Activated CD8-positive, alpha-beta memory T cell treated with anti-CD3 and anti-CD28 coated beads, Interleukin-2, amount 10 ng/mL, durations not matched to agents 7 days and 5 days (primary cell): ENCODE measurements at places on chromosomes 4 and X.

DNA sequence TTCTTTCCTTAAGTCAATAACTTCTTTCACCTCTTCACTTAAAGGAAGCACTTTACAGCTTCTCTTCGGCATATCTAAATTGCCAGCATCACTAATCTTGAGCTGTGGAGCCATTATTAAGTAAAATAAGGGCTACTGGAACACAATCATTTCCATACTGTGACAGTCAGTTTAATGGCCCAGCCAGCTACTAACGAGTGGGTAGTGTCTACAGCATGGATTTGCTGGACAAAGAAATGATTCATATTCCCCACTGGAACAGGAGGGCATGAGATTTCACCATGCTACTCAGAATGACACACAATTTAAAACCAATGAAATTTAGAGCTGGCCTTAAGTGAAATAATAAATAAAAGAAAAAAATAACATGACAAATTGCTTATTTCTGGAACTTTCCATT, 72.1 kb downstream of the DDIT4L start:
- DNase-seq, result no peak

GRCh38 chr4:182142176-182143085, 100.8 kb upstream of the TENM3 start:
- no peak for DNase-seq

GRCh38 chrX:29299684-29300083, 712.4 kb downstream of the IL1RAPL1 start:
- DNase-seq, result no peak

GRCh38 chr4:12445711-12446235, 1017.1 kb upstream of the HS3ST1 start:
- no peak for DNase-seq

DNA sequence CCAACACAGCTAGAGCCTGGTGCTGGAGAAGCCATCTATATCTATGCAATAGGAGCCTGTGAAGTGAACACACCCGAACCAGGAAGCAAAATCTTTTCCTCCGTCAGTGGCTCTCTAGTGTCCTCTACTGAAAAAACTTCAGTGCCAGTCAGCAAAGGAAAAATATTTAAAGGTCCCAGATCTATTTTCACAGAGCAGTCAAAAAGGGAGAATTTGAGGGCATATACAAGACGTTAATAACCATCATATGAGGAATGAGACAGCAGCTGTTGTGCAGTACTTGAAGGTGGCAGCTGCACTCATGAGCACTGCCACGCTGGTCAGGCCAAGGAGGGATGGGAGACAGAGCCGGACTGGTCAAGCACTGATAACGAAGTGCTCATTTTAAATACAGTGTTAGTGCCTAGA, 14.4 kb downstream of the MCUB start:
- no peak for DNase-seq

- DNase-seq, result no peak
These were observed 202.7 kb upstream of the POU3F4 start for GRCh38 chrX:83305381-83305780.

GRCh38 chr4:36753048-36753447, 471.6 kb downstream of the DTHD1 start:
- DNase-seq, result no peak

GRCh38 chr4:150859453-150859852, 155.6 kb downstream of the LRBA start:
- no peak for DNase-seq

- DNase-seq, result no peak
These were observed 197.9 kb upstream of the SPRY1 start for GRCh38 chr4:123198706-123199105.

DNA sequence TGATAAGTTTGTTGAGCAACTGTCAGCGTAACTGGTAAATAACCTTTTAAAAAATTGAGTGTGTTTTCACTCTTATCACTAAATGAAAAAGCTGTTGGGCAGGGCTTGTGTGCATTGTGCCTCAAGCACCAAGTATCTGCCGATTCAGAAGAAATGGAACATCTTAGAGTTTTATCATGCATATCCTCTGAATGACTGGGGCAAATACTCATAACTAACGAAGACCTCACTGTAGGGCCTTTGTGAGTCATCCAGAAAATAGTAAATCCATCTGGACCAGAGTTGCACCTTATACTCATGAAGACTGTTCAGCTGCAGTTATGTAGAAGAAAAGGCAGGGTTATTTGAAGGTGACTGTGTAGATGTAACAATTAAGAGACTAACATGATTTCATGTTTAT, 222.1 kb downstream of the CAMK2D start:
- DNase-seq, result no peak

- no peak for DNase-seq
These were observed 30.6 kb upstream of the NSUN7 start for GRCh38 chr4:40719008-40719623.

DNA sequence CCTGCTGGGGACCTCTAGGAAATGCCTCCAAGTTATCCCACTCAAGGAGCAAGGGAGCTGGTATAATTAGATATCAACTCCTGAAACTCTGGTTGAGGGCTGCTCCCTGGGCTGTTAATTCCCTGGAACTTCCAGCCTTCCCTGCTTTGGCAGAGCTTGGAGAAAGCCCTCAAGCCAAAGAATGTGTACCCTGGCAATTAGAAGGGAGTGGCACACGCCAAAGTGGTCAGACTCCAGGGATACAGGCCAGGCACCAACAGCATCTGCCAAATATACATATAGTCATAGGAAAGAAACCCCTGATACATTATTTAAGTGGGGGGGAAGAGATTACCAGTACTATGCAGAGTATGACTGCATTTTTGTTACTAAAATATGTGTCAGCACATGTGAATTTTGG, 616.8 kb downstream of the BCOR start:
- DNase-seq, result no peak

DNA sequence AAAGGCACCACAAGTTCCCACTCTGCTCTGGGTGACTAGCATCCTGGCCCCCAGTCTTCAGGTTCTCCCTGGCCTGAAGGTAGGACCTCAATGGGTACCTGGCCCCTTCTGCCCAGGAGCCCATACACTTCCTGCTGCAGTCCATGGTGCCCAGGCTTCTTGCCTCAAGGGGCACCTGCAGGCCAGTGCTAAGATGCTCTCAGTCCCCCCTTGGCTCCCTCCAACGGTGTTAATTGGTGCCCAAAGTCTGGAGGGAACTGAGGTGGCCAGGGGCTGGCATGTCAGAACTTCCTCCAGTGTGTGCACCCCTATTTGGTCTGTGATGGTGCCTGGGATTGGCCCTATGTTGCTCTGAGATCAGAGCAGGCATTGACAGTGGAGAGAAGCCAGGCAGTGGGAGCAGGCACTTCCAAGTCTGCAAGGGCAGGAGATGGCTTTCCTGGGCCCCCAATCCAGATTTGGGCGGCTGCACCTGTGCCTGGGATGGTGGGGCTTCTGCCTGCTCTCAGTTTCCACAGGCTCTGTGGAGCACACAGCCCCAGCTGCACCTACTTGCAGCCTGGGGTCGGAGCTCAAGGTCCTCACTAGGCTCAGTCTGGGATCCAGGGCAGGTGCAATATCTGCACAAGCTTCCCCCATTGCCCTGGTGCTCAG, 301.6 kb downstream of the FAM47B start:
- DNase-seq, result no peak

DNA sequence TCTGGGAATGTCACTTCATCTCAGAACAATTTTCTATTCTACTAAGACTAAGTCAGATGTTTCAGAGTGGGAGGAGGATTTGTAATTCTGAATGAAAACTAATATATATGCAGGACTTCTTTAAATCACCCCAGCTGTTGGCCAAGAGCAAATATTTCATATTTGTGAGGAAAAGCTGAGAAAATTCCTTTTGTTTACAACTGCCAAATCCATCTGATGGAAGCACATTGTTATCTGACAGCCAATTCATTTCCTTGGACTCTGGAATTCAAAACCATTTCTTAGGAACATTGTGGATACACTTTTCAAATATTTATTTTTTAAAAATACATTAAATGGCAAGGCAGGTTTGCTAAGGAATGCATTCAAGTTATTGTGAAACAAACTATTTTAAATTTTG, 8.0 kb downstream of the SLIT2 start:
- DNase-seq, result no peak

DNA sequence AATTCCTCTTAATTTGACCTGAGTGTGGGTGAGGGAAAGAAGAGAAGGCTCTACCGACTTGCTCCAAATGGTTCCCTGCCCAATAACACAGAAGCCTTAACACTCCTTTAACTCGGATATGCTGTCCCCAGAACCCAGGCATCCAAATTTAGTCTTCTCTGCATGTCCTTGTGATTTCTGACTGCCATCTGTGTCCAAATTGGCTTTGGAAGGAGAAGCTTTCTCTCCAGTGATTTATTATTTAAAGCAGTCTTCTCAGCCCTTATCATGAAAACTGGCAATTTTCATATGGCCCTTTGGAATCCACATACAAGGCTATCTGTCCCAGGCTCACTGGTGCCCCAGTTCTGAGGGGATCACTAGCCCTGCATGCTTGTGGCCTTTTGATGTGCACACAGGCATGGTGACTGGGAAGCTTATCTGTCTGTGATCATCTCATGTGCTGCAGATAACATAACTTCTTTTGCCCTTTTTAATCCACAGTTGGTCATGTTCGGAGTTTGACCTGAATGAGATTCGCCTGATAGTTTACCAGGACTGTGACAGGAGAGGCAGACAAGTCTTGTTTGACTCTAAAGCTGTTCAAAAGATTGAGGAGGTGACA, 56.7 kb downstream of the FNIP2 start:
- no peak for DNase-seq

GRCh38 chr4:10354225-10354624, 103.0 kb downstream of the ZNF518B start:
- DNase-seq, result no peak

GRCh38 chr4:143178923-143179322, 5.8 kb upstream of the USP38 start:
- no peak for DNase-seq

DNA sequence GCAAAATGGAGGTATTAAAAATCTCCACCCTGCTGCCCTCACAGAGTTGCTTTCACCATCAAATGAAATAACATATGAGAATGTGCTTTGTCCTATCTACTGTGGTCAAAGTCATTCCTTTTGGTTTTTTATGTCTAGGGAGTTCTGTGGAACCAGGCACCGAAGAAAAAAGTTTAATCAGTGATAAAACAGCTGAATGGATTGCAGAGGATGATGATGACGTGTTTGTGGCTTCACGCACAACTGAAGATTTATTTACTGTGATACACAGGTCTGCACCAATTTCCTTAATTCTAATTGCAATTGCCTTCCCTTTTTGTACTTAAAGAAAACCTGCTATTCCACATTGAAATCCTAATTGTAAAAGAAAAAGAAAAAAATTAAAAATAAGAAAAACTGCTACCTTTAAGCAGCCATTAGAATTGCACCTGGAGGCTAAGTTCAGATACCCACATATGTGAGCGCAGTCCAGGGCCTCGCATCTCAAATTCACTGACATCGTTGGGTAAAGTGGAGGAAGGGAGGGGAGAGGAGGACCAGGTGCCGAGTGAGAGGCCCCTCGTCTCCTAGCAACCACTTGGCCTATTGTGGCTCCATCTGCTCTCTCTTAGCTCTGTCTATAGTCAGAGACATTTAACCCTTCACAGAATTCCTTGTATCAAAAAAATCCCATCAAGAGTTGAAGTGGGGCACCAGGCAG, 10.5 kb upstream of the RTL5 start:
- no peak for DNase-seq

DNA sequence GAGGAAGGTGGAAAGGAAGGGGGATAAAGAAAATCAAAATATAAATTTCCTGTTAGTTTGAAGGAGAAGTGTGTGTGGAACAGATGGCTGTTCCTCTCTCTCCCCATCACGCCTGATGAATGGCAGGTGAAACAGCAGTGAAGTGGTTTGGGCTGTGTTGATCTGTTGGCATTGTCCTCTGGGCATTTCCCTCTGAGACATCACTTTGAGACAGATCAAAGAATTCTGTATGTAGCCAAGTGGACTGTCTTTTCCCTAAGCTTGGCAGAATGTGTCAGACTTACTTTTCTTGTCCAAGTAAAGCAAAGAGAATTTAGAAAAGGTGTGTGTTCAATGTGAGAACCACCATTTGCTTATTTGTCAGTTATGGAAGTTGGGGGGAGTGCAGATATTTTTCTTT, 47.5 kb downstream of the SEPTIN11 start:
- no peak for DNase-seq

GRCh38 chr4:151727365-151727764, 33.4 kb downstream of the GATB start:
- no peak for DNase-seq

GRCh38 chr4:185222598-185222997, 13.2 kb downstream of the SNX25 start:
- DNase-seq, result no peak

GRCh38 chr4:78720994-78721677, 55.0 kb upstream of the BMP2K start:
- DNase-seq, result peak; percentile 51

GRCh38 chr4:166741742-166742141, 492.6 kb downstream of the SPOCK3 start:
- DNase-seq, result no peak

DNA sequence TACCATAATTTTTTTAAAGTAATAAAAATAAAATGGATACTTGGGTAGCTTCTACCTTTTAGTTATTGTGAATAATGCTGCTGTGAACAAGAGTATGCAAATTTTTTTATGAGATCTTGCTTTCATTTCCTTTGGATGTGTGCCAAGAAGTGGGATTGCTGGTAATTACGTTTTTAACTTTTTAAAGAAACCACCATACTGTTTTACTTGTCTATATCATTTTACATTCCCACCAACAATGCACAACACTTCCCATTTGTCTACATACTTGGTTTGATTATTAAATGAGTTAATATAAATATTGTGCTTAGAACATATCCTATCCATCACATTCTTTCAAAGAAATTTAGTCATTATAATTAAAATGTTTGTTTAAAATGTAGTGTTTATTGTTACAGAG, 3.9 kb upstream of the SULT1B1 start:
- DNase-seq, result no peak

- DNase-seq, result no peak
These were observed 1709.4 kb downstream of the ARAP2 start for GRCh38 chr4:34534916-34535315.

DNA sequence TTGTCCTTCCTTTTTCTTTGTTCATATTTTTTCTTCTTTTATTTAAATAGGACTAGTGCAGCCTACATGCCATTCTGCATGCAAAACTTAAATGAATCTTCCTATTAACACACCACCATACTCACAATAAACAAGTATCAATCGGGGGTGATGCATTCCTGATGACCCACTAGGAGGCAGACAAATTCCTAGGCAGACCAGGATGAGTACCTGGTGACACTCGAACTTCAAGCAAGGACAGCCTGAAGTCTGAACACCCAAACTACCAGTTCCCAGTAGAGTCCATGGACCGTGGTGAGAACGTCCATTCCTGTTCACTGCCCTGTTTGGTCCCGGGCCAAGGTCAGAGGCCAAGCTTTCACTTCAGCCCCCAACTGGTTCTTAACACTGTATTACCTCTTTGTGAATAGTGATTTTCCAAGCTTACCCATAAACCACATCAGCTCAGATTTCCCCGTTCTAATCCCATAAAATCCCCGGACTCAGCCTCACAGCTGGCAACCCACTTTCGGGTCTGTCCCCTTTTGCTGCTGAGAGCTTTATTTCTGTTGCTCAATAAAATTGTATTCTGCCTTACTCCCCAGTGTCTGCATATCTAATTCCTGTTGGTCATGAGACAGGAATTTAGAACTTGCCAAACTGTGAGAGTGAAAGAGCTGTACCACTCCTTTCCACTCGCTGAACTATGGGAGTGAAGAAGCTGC, 1286.6 kb downstream of the FSTL5 start:
- DNase-seq, result no peak
